ENCODE measurements at places on chromosomes 1 and 21.

- peak; percentile 20 for DNase-seq
Observed at GRCh38 chr1:211259638-211260126, 516 bp downstream of the RCOR3 start.

GRCh38 chr1:155649676-155650075, 38.9 kb downstream of the YY1AP1 start:
- DNase-seq, result no peak

- DNase-seq, result no peak
Observed at GRCh38 chr21:42374457-42374856, 8.1 kb upstream of the TFF1 start.

- no peak for DNase-seq
Observed at GRCh38 chr1:37040773-37041172, 6.5 kb upstream of the GRIK3 start.

DNA sequence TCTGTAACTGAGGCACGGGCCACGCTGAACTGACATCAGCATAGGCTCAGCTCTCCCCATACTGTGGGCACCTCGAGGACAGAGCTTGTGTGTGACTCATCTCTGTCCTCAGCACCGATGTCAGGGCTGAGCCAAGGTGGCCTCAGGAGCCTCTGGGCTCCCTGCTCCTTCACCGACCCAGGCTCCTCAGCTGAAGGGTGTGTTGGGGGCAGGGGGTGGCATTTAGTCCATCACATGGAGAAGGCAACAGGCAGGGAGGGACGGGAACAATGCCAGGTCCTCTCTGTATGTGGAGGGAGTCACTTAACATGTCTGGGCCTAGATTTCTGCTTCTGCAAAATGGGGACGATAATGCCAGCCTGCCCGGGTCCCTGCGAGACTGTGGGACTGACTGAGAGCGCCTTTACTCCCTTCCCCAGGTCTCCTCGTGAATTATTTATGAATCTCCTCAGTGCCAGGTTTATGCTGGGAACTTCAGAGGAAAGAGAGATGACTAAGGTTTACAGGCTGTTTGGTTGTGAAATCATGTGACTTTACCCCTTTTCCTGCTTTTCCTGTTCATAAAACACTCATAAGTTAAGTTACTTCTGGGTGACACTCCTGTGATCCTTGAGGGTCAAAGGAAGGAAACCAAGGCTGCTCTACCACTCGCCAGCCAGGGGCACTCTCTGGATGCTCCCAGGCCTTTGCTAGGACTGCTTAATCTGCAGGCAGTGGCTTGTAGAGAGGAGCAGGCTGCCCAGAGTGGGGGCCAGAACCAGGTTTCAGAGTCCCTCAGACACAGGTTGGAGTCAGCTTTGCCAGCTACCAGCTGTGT, 16.2 kb downstream of the TTC39A start:
- no peak for DNase-seq

- DNase-seq, result no peak
Observed at GRCh38 chr1:51928896-51929295, 50.4 kb upstream of the NRDC start.

DNA sequence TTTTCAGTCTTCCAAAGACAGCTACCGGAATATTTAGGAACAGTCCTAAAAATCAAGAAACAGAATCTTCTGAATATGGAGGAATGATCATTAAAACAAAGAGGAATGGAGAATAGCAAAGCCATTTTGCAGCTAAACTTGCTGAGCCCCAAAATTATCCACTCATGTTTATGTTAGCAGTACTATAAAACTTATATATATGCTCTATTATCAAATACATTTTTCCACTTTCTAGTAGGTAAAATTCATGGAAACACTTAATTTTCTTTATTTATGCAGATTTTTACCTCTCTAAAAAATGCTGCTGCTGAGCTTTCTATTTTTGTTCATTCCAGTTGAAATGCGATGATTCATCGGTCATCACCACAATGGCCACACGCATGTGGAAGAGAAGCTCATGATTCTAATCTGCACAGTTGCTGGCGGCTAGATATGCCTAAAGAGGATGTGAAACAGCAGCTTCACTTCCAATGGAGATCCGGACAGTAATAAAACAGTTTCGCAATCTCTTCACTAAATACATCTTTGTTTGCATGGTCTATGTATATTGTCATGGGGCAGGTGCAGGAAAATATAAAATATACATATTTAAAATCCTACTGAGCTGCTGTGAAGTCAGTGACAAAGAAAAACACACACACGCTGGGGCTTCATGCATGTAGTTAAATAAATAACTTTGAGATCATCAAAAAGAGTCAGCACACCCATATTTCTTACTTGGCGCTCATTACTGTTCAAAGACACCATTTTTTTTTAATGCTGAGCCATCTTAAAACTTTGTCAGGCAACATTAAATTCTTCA, 292.2 kb downstream of the SMYD3 start:
- DNase-seq, result no peak

GRCh38 chr21:45280969-45281368, 6.7 kb downstream of the POFUT2 start:
- no peak for DNase-seq

GRCh38 chr1:220149742-220150141, 55.8 kb downstream of the IARS2 start:
- no peak for DNase-seq

Data from stimulated activated CD4-positive, alpha-beta T cell treated with anti-CD3 and anti-CD28 coated beads, Interleukin-12 subunit alpha, Interleukin-12 subunit beta, amount 100 ng/mL, for 48 hours (primary cell).